D721Med (cell line): ENCODE measurements at places on chromosomes 4 and X.

- no peak for DNase-seq
Measured at GRCh38 chrX:78653118-78653822, 5.9 kb downstream of the RTL3 start.

DNA sequence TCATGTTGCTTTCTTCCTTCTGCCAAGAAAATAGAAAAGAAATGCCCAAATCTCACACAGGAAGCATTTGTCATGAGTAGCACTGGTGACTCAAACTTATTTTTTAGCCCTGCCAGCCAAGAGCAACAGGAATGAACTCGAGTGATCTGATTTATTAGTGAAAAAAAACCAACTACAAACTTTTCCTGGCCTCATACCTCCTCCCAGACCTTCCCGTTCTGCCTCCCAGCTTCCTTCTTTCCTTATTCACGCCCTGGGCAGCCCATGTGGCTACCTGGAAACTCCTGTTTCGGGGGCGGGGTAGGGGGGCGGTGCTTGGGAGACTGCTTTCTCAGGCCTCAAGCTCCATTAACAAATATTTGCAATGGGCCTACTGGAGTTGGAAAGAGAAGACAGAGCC, 178.5 kb downstream of the NHS start:
- no peak for DNase-seq

GRCh38 chr4:152957437-152958171, 21.5 kb downstream of the FHDC1 start:
- no peak for DNase-seq

GRCh38 chr4:5157791-5158770, 106.8 kb downstream of the STK32B start:
- no peak for DNase-seq

DNA sequence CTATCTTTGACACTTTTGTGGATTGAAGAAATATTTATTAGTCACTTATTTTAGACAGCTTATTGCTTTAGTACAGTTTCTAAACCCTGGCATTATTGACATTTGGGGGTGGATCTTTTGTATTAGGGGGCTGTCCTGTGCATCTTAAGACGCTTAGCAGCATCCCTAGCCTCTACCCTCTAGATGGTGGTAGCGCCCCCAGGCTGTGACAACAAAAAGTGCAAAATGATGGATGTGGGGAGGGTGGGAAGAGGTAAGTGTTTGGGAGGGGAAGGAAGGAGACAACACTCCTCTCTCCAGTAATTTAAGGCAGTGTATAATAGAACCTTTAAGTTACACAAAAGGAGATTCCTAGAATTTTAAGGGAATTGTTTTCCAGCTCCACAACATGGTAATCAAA, 1210.6 kb downstream of the C4orf33 start:
- no peak for DNase-seq

DNA sequence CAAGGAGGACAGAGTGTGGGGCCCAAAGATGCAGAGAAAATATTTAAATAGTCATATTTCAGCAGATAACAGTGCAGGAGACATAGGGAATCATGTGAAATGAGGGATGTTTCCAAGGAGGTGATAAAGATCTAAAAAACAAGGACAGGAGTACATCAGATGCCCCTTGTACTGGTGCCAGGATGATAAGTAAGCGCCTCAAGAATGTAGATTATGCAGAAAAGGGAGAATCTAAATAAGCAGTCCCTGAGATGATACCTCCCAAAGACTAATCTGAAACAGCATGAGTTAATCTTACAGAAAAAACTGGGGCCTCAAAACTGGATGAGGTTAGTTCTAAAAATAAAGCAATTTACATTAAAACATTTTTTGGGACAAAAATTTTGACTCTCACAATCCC, 136.1 kb upstream of the WDFY3 start:
- no peak for DNase-seq

DNA sequence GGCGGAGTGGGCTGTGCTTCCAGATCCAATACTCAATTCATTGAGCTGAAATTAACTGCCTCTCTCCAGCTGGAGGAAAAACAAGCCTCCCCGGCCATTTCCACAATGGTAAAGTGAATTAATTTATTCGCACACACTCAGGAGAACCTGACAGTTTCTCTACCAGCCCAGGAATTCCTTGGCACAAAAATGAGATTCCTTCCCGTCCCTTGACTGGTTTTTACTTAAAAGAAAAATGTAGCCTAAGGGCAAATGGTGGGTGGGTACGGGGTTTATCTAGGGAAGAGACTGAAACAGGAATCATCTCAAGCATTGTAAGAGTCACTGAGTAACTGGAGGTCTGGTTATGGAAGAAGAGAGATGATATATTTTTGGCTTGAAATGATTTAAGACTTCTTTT, 102.7 kb downstream of the VCX3A start:
- no peak for DNase-seq

GRCh38 chr4:158681629-158682028, 9.5 kb downstream of the ETFDH start:
- no peak for DNase-seq

- no peak for DNase-seq
Measured at GRCh38 chr4:60992037-60992436, 208.1 kb upstream of the ADGRL3 start.

GRCh38 chr4:6271206-6271605, 1.6 kb downstream of the WFS1 start:
- no peak for DNase-seq

- DNase-seq: no peak
Measured at GRCh38 chrX:103927030-103927429, 35.4 kb upstream of the TMSB15B start.

- DNase-seq: no peak
Measured at GRCh38 chr4:26029568-26030131, 115.6 kb downstream of the SMIM20 start.

GRCh38 chr4:48184882-48185281, 50.8 kb upstream of the TXK start:
- no peak for DNase-seq

DNA sequence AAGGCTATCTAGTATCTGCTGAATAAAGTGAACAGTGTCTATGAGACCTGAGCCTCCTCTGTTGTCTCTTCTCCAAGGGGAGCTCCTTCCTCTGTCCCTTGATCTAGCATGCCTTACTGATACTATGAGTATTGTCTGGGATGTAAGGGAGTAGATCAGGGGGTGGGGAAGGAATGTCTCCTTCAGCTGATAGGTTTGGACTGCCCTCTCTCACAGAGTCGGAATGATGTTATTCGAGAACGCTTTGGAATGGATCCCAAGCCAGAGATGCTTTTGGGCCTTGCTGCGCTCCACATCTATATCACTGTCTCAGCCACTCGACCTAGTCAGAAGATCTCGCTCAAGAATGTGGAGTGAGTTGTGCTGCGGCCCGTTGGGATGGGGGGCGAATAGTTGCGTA, 68.3 kb upstream of the PRPS1 start:
- DNase-seq: no peak

DNA sequence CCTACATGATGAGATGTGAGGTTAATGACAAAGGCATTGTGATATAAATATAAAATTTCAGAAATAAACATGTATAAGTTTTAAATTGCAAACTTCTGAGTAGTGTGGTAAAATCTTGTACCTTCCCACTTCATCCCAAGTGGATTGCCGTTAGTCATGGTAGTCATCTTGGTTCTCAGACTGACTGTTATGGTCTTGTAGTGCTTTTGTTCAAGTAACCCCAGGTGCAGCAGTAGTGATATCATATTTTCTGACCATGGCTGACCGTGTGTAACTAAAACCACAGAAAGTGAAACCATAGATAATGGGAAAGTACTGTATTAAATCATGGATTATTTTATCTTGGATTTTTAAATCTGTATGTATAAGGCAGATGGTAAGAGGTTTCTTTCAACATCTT, 74.8 kb upstream of the SLIT2 start:
- no peak for DNase-seq

DNA sequence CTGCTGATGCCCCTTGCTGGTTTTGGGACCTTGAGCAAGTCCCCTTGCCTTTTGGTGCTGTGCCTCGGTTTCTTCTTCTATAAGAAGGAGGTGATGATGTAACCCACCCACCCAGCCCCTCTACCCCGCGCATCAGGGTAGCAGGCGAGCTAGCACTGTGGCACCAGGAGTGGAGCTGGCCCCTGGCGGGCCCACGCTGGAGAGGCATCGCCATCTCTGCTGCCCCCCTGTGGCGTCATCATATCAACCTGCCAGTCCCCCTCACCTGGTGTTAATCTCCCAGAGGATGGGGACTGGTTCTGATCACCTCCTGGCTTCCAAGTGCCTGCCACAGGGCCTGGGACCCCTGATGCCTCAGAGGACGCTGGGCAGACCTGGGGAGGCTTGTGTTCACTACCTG, 6.3 kb upstream of the SORCS2 start:
- peak; percentile 70 for DNase-seq

DNA sequence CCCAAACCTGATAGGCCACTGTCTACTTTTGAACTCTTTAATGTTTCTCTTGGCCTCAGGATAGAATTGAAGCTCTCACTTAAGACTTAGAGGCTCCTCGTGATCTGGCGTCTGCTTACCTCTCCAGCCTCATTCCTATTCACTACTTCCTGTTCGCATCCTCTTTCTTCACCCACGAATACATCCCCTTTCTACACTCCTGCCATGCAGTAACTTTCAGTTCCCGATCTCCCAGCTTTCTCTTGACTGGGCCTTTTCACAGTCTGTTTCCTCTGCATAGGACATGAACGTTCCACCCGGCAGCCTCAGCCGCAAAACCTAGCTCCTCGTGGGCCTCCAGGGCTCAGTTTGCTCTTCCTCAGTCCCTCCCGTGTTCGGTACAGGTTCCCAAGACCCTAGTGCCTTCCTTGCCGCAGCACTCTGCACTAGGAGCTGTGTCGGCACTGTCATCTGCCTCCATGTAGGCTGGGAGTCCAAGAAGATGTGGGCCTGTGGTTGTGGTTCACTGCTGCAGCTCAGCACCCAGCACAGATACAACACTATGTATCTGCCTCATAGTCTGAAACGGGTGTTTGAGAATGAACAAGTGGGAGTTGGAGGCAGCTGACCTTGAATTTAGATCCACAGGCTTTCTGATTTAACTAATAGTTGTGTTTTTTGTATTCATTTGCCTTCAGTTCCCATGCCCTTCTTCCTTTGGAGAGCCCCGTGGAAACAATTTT, 15.8 kb downstream of the RPL39 start:
- no peak for DNase-seq

GRCh38 chr4:111475001-111475400, 670.3 kb upstream of the FAM241A start:
- DNase-seq: no peak

GRCh38 chrX:17443556-17443955, 68.6 kb downstream of the NHS start:
- DNase-seq: no peak

DNA sequence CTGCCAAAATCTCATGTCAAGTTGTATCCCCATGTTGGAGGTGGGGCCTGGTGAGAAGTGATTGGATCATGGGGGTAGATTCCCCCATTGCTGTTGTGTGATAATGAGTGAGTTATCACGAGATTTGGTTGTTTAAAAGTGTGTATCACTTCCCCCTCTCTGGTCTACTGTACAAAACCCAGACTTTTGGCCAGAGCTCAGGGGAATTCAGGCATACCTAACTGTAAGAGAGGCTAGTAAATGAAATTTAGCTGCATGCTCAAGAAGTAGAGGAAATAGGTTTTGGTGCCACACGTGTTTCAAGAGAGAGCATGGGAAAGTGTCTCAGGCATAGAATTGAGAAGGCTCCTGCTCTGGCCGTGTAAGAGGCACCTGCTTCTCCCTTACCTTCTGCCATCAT, 190.5 kb upstream of the GALNTL6 start:
- DNase-seq: no peak

GRCh38 chrX:126770179-126770578, 49.4 kb upstream of the PRR32 start:
- no peak for DNase-seq

- DNase-seq: no peak
Measured at GRCh38 chr4:72006586-72006985, 25.2 kb upstream of the NPFFR2 start.

- no peak for DNase-seq
Measured at GRCh38 chr4:141340458-141340857, 119.8 kb downstream of the ZNF330 start.

GRCh38 chr4:75180790-75181776, 248.2 kb downstream of the PARM1 start:
- no peak for DNase-seq

GRCh38 chrX:38975368-38975942, 174.2 kb downstream of the MID1IP1 start:
- DNase-seq: no peak

GRCh38 chr4:15851969-15852368, 73.8 kb downstream of the CD38 start:
- DNase-seq: no peak

DNA sequence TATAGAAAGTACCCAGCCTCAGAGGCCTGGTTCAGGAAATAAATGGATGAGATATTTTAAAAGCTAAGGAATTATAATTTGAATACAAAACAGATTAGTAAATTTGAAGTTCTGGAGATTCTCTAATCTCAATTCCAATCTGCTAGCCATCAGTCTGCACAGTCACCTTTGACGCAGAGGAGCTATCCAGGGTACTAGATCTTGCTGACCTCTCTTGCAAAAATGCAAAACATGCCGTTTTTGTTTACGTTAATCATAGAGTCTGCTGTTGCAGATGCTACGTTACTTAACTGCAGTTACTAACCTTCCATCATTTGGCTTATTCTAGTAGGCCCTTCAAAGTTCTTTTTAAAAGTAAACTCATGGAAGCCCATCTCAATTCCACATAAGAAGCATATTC, 10.4 kb downstream of the CCSER1 start:
- no peak for DNase-seq

DNA sequence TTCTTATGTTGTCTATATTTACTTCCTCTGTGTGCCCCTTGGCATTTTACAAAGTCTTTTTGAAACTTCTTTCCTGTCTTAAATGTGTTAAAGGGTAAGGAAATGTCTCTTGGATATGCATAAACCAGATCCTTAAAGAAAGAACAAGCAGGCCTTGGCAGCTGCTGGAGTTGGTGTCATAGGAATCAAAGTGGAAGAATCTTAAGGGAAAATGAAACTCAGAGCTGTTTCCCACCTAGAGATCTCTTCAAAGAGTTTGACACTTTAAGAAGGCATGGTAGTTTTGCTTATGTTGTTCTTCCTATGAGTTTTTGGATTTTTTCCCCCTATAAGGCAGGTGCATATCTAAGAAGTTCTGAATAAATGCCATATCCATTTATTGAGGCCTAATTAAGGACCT, 37.0 kb upstream of the CWH43 start:
- no peak for DNase-seq

GRCh38 chr4:153204728-153205648, 745 bp downstream of the TRIM2 start:
- no peak for DNase-seq

DNA sequence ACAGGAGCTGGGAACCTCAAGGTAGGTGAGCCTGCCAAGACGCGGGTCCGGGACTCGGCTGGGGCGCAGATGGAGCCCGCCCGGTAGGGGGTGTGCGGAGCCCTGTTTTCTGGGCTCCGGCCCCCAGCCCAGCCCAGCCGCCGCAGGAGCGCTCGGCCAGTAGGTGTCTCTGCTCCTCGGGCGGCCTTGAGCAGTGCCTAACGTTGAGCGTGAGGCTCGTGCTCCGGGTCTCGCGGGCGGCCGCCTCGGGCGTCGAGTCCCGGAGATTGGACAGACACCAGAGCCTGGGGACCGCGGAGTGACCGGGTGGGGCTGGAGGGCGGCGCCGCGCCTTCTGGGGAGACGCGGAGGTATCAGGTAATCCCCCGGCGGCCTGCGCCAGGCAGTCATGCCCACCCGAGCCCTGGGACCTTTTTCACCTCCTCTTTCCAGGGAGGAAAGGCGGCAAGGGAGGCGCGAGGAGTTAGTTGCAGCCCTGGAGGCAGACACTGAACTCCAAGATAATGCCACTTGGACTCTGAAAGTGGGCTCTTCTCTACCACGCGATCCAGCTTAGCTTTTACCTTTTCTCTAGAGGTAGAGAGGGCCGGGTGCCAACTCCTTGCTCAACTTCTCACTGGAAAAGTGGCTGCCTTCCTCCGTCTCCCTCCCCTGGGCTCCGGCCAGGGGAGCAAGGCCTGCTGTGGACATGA, 14.5 kb upstream of the FGG start:
- no peak for DNase-seq
